ENCODE measurements at places on chromosomes 5 and 9.

GRCh38 chr5:9063615-9064245, 482.1 kb downstream of the SEMA5A start:
- no peak for DNase-seq

- no peak for DNase-seq
These were observed 80.0 kb upstream of the NFIL3 start for GRCh38 chr9:91503673-91504081.

DNA sequence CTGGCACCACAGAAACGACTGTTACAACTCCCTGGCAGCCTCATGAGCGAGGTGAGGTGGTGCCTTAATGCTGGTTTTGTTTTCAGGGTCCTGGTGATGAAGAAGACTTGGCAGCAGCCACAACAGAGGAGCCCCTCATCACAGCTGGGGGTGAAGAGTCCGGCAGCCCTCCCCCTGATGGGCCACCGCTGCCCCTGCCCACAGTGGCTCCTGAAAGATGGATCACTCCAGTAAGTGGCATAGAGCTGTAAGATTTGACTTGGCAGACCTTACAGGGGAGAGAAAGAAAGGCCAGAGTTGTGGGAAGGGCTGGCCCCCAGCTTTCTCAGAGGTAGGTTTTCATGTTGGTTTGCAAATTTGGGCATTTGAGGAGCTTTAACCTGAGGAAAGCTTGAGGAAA, 72.2 kb downstream of the COL15A1 start:
- DNase-seq = no peak

DNA sequence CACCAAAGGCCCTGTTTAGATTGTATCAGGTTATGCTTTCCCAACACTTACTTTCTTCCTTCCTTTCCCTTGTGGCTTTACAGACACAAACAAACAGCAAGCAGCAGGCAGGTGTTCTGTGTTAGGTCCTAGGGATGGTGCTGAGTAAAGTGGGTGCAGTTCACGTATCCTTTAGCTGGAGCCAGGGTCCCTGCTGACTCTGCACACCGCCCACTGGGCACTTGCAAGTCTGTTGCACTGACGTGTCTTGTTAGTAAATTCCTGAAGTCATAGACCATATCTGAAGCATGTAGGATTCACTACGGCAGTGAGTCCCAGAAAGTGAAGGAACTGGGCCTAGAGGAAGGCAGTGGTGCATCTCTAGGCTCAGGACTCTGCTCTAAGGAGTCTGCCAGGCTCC, 96.5 kb downstream of the DAPK1 start:
- no peak for DNase-seq

- DNase-seq = no peak
These were observed 1461.4 kb upstream of the CDH9 start for GRCh38 chr5:28499766-28500290.

DNA sequence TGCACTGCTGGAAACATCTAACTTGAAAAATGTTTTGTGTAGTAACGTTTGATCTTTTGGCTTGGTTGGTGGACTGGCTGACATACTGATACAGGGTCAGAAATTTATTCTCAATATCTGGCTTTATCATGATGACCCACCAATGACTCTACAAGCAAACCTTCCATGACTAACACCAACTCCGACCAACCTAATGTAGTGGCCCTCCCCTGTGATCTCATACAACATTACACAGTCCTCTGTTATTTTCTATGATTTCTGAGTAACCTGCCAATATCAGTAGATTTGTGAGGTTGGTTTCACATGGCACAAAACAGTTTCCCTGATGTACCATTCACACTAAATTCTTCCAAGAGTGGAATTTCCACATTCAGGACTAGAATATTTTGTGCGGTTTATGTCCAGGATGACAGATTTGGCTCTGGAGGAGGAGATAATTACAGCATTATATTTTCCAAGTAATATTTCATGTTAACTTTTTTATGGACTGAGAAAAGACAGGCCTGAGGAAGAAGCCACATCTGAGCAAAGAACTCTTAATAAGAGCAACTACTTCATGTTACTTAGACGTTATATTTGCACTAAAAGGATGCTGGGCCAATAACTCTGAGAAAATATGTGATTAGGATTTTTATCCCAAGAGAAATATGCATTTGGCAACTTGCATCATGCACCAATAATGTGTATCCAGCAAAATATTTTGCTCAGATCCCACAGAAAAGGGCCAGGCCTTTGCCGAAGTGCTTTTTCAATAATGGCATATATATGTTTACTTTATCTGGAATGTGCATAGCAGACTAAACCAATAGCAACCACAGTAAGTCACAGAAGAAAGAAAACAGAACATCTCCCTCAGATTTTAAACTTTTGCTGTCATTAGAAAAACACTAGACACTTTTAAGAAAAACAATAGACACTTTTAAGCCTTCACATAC, 273.4 kb downstream of the KCNN2 start:
- no peak for DNase-seq

- DNase-seq = no peak
These were observed 271.1 kb downstream of the TRIM36 start for GRCh38 chr5:114898602-114899001.

GRCh38 chr5:180068519-180069090, 3.0 kb downstream of the RNF130 start:
- no peak for DNase-seq

DNA sequence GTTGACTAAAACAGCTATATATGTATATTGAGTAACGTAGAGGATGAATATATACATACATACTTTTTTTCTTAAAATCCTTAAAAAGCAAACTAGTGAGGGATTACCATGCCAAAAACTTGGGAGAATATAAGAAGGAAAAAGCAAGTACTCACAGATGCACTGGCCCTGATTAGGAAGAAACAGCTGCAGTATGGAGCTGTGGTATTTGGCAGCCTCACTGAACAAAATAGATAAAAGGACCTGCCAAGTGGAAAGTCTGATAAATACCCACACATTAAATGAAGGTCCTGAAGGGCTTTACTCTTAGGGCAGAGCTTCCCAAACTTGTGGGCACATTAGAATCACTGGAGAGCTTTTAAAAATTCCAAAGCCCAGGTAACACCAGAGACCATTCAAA, 80.6 kb downstream of the FEM1C start:
- DNase-seq = no peak

GRCh38 chr5:104650313-104651055, 1087.9 kb upstream of the NUDT12 start:
- DNase-seq = no peak

GRCh38 chr5:149939546-149939945, 5.0 kb downstream of the PDE6A start:
- no peak for DNase-seq

- no peak for DNase-seq
These were observed 23.7 kb upstream of the NPR3 start for GRCh38 chr5:32687499-32687831.

- no peak for DNase-seq
These were observed 61.3 kb upstream of the TYRP1 start for GRCh38 chr9:12631866-12632265.

DNA sequence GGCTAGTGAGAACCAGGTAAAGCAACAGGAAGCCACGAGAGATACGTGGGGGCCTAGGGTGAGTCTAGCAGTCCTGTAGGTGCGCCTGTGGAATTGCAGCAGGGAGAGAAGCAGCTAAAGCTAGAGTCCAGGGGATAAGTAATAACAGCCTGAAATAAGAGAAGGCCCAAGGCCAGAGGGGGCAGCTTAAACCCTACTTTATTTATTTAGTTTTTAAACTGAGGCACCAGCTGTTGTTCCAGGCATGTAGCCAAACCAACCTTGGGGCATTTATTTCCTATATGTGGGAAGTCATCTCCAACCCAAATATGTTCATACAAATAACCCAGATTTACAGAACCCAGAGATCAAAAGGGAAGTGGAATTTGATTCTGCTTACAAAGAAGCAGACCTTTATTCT, 93.5 kb downstream of the GLDC start:
- no peak for DNase-seq

GRCh38 chr9:126690431-126691051, 76.8 kb downstream of the LMX1B start:
- peak; percentile 29 for DNase-seq

GRCh38 chr5:88820581-88820980, 62.4 kb downstream of the MEF2C start:
- DNase-seq = no peak

GRCh38 chr5:171120986-171121622, 187.9 kb upstream of the TLX3 start:
- no peak for DNase-seq

DNA sequence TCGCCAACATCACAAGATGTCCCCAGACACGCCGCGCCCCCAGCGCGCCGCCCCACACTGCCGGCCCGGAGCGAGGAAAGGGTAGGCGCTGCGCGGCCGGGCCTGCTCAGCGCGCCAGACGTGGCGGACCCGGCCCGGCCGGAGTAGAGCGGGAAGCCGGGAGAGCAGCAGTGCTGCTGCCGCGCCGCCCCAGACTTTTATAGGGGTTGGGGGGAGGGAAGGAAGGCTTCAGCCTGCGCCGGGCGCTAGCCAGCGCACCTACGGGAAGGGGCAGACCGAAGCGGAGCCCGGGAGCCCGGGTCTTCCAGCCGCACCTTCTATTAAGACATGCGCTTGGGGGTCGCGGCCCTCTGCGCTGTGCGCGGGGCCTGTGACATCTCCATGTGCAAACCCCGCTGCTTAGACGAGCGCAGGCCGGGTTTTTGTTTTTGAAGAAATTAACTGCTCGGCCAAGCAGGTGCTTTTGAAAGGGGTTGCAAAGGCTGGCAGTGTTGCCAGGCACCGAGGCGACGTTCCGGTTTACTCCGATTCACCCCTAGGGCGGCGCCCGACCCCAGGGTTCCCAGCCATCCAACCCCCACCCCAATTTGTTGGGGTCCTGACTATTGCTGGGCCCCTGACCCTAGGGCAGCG, 353 bp upstream of the PAX5 start:
- DNase-seq = no peak

DNA sequence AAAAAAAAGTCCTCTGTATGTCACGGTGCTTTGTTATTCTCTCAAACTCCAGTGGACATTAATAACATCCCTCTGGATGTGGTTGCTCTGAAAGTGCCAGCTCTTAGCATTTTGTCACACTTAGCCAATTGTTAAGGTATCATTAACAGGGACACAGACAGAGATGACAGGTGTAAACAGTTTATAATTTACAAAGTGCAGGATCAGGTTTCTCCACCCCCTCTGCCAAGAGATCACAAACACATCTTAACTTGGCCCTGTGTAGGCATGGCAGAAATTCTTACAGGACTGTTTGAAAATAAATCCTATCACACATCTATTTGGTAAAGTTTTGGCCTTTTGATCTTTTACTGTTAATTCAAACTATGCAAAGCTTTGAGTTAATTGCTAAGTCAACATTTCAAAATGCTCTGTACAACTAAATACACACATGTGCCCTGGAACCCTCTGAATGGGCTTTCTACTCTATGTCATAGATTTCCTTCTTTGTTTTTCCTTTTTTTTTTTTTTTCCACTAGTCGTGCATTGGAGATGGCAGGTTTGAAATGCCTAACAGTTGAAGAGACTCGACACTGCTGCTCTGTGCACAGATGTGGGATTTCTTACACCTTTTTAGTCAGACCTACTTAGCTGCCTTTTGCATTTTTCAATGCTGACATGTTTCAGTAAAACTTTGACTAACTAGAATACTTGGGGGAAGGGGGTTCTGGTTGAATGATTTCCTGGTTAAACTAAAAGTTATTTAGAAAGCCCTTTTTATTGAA, 41.7 kb downstream of the SEMA6A start:
- DNase-seq = no peak

DNA sequence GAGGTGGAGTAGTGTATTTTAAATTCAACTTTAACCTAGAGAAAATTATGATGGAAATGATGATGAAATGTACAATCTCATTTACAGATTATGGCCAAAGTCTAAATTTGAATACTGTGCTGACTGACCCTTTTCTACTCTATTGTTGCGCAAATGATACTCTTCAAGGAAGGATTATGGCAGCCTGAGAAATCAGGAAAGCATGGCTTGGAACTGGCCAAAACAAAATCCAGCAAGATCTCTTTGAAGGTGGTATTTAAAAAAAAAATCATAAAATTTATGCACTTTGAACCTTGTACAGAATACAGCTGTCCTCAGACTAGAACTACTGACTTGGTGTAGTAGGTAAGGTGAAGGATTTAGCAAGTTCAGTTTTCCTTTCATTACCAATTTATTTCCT, 105.3 kb downstream of the NDUFAF2 start:
- DNase-seq = no peak

Data from T follicular helper cell (primary cell).